ENCODE measurements at places on chromosomes 16 and 17.
A peak's percentile ranks its signal among the peaks of the same experiment; 100 is the strongest.

DNA sequence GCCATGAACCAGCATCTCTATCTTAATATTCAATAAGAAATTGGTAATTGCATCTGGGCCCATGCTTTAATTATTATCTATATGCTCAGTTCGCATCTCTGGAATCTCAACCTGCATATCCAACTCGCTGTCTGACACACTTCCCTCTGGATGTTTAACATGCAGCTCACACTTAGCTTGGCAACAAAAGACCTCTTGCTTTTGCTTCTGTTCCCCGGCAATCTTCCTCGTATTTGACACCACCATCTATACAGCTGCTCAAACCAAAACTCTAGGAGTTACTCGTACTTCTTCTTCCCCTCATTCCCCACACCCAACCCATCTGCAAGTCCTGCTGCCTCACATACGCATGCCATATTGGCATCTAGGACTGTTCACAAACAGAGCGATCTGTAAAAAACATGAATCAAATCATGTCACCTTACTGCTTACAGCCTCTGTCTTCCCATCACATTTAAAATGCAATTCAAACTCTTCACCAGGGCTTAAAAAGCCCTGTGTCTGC lies 300.6 kb downstream of the CEP112 start:
- DNase-seq, result no peak

DNA sequence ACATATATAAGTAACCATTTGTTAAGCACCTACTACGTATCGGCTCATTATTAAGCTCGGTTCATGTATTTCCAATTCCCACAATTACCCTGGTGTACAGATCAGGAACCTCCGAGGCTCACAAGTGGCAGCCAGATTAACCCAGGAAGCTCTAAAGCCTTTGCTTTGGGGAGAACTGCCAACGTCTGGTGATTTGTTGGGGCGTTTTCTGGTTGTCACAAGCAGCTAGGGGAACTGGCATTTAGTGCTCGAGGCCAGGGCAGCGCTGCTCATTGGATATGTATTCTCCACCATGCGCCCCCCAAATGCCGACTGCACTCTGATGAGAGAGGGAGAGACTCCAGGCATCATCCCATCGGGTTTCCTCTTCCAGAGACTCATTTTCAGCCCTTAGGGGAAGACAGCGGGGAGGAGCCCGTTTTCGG lies 541 bp downstream of the ZNF18 start:
- DNase-seq, result peak; percentile 28

DNA sequence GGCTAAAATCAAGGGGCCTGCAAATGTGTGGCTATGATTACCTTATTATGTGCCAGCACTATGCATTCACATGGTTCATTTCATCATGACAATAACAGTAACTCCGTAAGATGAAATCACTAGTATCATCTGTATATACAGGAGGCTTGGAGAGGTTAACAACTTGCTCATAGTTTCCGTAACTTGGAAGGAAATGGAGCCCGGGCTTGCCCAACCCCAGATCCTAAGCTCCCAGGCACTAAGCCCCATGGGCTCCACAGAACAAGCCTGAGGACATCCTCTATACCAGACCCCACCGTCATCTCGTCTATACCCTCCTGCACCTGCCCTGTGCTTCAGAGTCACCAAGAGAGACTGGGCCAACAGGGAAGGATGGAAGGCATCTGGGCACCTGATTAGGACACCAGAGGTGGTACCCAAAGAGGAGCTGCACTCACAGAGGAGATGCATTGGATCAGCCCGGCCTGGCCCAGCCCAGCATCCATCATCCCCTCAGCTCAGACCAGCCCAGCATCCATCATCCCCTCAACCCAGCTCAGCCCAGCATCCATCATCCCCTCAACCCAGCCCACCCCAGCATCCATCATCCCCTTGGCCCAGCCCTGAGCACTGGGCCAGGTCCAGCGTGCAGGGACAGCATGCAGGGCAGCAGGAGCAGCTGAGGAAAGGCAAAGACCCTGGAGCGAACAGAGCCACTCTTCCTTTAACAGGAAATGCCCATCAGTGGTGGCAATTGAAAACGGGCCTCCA lies 28.5 kb downstream of the NSMCE1 start:
- DNase-seq, result peak; percentile 12

- no peak for DNase-seq
Measured at GRCh38 chr16:60310846-60311445, 1576.8 kb upstream of the GOT2 start.

DNA sequence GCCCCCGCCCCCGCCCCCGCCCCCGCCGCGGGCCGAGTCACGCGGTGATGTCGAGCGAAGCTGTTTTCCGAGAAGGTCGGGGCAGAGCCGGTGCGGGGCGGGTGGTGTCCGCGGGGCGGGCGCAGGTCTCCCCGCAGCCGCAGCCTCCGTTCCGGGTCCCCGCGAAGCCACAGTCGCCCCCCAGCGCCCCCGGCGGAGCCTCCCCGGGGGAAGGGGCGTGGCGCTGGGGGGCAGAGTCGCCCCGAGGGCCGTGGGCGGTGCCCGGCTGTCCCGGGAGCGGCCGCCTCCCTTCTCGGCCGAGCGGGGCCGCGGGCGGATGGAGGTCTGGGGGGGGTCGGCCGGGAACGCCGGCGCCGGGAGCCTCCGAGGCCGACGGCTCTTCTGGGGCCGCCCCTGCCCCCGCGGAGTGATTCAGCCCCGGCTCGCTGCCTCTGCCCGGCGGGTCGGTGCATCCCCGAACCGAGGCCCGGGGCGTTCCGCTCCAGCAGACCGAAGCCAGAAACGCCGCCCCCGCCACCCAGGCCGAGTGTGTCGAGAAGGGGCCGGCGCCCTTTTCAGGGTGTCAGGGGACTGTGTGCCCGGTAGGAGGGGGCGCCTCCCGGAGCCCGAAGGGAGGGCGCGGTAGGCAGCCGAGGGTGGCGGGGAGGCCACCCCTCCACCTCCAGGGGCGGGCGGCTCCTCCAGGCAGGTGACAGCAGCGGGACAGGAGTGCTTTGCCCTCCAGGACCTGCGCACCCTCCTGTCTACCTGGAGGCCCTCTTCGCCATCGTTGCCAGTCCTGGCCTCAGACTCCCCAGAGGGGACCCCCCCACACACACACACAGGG lies 1.7 kb downstream of the METRNL start:
- no peak for DNase-seq

GRCh38 chr17:62761884-62762283 lies 46.2 kb downstream of the MARCHF10 start:
- DNase-seq, result no peak

GRCh38 chr16:56898847-56899246 lies 33.1 kb upstream of the HERPUD1 start:
- no peak for DNase-seq

DNA sequence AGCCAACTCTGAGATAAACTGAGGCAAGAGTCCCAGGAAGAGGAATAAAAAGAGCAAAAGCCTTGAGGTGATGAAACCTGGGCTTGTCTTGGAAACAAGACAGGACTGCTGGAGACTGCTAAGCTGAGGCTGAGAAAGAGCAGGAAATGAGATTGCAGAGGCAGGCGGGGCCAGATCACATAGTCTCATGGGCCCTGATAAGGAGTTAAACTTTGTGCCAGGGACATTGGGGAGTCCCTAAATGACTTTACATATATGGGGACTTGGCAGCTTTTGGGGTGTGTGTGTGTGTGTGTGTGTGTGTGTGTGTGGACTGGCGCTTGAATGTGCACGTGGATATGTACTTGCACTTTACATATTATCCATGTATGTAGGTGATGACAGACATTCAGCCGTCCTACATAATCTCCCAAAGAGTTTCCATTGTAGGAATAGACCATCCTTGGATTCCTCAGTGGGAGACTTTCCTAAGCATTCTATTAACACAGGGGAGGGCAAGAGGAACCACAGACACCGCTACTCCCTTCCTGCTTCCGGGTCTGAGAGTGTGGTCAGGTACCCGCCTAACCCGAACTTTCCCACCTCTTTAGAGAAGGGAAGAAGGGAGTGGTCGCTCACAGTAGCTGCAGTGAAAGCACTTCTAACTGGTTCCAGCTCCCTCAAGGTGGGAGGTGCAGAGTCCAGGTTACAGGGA lies 123.1 kb downstream of the LYRM1 start:
- DNase-seq, result no peak

GRCh38 chr17:46726206-46726605 lies 92.3 kb downstream of the WNT3 start:
- no peak for DNase-seq

DNA sequence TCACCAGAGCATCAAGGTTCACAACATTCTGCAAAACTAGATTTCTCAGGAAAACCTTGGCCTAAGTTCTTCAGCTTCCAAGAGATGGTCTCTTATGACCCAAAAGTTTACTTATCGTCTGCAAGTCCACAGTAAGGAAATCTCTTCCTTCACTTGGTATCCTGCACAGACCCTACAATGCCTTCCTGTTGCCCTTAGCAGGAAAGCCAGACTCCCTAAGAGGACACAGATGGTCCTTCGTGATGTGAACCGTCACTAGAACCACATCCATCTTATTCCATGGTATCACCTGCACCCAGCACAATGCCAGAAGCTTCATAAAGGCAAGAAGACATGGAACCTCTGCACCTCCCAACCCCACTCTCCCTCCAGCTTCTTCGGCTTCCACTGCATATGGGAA lies 34.1 kb downstream of the CMC2 start:
- DNase-seq, result no peak

DNA sequence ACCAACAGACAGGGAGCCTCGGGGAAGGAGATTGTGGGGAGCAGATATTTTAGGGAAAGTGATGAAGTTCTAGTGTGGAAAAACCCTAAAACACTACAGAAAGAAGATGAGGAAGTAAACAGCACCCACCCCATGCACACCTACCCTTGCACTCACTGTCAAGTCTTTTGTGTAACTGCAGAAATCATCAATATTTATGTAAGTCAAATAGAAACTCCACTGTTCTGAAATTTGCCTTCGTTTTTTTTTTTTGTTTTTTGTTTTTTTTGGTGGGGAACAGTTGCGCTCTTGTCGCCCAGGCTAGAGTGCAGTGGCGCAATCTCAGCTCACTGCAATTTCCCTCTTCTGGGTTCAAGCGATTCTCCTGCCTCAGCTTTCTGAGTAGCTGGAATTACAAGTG lies 273.4 kb downstream of the CPPED1 start:
- no peak for DNase-seq

DNA sequence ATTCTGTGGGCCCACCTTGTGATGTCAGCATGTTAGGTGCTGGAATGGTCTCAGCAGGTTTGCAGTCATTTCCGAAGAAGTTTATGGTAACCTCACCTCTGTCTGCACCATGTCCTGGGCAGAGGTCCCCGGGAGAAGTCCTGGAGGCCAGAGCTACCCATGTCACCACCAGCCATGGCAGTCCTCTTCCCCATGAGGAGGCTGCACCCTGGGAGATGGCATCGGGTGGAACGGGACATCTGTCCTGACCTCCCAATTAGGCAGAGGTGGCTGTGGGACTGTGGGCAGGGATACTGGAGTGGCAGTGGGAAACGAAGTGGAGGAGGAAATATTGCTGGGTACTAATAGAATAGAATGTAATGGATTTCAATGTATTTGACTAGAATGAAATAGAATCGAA lies 511.8 kb upstream of the WSB1 start:
- DNase-seq, result no peak

DNA sequence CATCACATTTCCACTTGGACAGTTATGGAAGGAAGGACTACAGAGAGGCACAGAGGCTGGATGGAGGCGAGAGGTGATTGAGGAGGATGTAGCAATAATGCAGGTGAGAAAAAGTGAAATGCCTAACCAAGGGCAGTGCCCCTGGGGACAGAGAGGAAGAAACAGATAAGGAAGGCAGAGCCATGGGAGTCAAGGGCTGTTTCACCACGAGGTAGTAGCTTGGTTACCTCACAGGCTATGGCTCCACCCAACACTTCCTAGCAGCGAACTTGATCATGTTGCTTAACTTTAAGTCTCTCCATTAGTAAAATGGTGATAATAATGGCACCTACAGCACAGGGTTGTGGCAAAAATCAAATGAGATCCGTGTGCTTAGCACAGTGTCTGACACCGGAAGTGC lies 83.9 kb downstream of the YPEL2 start:
- no peak for DNase-seq

DNA sequence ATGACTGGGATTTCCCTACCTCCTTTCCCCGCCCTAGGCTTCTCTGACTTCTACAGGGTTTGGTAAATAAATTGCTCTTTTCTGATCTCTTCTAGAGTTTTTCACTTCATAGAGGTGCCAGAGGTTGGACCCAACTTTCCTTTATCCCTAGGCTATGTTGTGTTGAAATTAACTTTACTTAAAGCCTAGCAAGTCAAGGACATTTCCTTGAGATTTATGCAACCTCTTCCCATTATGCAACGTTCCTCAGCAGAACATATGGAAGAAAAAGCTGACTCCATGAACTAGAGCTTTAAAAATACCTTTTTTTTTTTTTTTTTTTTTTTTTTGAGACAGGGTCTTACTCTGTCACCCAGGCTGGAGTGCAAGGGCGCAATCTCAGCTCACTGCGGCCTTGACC lies 15.5 kb downstream of the MPO start:
- DNase-seq, result no peak

DNA sequence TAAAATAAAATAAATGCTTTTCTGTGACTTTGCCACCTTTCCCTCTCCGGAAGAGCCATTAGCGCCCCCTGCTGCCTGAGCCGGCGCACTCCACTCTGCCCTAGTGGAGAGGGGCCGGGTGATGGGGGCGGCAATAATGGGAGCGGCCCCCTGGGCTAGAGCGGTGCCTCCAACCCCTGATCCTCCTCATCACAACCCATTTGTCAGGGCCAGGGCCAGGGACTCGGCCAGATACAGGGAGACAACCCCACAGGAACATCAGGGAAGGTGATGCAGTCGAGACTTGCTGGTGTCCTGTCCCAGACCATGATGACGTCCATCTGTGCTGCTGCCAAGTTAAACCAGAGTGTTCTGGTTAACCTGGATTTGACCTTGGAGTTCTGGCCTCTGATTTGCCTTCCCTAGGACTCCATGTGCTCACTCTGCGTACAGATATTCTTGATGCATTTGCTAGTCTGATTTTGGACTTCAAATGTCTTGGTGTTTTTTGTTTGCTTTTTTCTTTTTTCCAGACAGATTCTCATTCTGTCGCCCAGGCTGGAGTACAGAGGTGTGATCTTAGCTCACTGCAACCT lies 46.1 kb upstream of the BPTF start:
- DNase-seq, result no peak

GRCh38 chr17:8964801-8965393 lies 610 bp downstream of the PIK3R5 start:
- no peak for DNase-seq

- DNase-seq, result no peak
Measured at GRCh38 chr17:60445144-60445543, 22.9 kb downstream of the CHCT1 start.

- no peak for DNase-seq
Measured at GRCh38 chr17:17382971-17383370, 79.8 kb downstream of the NT5M start.

GRCh38 chr17:57182621-57183020 lies 73.7 kb upstream of the MSI2 start:
- DNase-seq, result no peak

GRCh38 chr17:60941028-60941427 lies 263.4 kb downstream of the BCAS3 start:
- DNase-seq, result no peak

Measured in omental fat pad (tissue), 4 donors.